RWPE1 (cell line): ENCODE measurements at places on chromosomes 3 and 15.

DNA sequence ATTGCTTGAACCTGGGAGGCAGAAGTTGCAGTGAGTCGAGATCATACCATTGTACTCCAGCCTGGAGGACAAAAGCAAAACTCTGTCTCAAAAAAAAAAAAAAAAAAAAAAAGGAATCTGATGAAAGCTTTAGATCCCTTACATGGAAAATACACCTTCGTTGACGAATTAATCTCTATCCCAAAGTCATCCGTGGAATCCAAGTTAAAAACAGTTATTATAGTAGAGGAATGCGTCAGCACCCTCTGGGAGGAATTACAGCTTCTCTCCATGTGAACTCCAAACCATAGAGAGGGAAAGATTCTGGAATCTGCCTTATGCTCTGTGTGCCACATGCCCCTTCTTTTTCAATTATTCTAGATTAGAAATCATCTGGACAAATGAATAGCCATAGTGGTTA lies 192.3 kb upstream of the C2CD4B start:
- no peak for DNase-seq

GRCh38 chr3:32160706-32161214 lies 54.3 kb downstream of the GPD1L start:
- no peak for DNase-seq

DNA sequence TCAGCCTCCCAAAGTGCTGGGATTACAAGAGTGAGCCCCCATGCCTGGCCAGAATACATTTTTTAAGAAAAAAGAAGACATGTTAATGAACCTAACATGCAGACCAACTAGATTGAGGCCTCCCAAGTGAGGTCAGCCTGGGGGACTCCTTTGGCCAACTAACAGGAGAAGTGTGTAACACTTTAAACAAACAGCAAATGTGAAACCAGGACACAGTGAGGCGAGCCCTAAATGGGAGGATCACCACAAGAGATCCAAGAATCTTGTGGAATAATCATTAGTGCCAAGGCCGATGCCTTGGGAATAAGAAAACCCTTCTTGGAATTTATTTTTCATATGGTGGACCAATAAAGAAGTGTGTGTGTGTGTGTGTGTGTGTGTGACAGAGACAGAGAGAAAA lies 73.9 kb downstream of the ATP10A start:
- no peak for DNase-seq

- no peak for DNase-seq
Measured at GRCh38 chr3:48747015-48747615, 30.1 kb upstream of the IP6K2 start.

GRCh38 chr15:29139072-29139471 lies 130.6 kb downstream of the NSMCE3 start:
- no peak for DNase-seq

GRCh38 chr3:128068156-128068620 lies 16.0 kb downstream of the SEC61A1 start:
- peak; percentile 43 for DNase-seq

GRCh38 chr3:106452096-106452495 lies 583.3 kb upstream of the CBLB start:
- DNase-seq: no peak

DNA sequence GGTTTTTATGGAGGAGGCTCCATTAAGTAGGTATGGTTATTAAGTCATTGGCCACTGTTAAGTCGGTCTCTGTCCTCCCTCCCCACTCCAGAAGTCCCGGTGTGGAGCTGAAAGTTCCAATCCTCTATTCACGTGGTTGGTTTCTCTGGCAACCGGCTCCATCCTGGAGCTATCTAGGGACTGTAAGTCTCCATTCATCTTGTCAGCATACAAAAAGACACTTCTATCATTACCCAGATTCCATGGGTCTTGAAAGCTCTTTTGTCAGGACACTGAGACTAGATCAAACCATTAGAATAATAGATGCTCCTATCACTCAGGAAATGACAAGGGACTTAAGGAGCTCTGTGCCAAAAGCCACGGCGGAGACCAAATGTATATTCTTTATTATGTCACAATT lies 110.3 kb downstream of the PIK3CB start:
- no peak for DNase-seq

DNA sequence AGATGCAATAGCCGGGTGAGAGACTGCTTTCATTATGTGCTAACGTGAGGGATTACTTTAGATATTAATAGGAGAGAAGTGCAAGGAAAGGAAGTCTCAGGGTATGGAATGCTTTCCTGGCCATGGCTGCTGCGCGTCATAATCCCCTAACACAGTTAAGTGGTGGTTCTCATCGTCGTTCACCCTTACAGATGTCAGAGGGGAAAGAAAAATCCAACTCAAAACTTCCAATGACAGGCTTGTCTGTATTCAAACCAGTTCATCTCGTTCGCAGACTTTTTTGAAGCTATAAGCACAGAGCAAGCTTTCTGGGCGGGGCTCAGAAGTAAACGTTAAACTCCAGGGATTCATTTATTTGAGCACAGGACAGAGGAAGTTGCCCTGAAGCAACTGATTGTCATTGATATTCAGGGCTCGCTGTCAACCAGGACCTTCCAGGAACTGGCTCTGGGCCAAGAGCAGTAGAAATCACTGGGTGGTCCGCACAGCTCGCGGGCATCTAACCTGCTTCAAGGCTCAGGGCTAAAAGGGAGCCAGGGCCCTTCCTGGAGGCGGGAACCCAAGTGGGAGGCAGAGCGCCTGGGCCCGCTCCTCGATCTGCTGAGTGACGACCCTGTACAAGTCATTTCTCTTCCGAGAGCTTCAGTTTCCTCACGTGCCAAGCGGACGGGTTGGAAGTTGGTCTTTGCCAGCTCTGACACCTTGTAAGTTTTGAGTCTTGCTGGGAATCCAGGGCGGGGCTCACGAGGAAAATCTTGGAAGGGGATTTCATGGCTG lies 1.1 kb upstream of the LPP start:
- DNase-seq: peak; percentile 51

GRCh38 chr15:39471785-39472574 lies 108.9 kb upstream of the THBS1 start:
- no peak for DNase-seq

DNA sequence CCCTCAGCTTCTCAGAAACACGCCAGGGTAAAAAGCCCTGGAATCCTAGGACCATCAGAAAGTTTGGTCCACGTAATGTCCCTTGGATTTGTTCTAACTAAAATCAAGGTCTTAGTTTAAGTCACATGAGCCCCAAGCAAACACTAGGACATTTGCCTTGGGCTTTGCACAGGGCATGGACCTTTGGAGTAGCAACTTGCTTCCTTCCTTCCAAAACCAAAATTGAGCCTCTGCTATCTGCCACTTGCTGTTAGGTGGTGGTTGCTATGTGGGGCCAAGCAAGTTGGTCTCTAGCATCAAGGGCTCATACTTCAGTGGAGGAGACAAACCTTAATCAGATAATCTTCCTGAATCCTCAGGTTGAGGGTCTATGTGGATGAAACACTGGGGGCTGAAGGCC lies 4.0 kb upstream of the DAG1 start:
- DNase-seq: no peak

DNA sequence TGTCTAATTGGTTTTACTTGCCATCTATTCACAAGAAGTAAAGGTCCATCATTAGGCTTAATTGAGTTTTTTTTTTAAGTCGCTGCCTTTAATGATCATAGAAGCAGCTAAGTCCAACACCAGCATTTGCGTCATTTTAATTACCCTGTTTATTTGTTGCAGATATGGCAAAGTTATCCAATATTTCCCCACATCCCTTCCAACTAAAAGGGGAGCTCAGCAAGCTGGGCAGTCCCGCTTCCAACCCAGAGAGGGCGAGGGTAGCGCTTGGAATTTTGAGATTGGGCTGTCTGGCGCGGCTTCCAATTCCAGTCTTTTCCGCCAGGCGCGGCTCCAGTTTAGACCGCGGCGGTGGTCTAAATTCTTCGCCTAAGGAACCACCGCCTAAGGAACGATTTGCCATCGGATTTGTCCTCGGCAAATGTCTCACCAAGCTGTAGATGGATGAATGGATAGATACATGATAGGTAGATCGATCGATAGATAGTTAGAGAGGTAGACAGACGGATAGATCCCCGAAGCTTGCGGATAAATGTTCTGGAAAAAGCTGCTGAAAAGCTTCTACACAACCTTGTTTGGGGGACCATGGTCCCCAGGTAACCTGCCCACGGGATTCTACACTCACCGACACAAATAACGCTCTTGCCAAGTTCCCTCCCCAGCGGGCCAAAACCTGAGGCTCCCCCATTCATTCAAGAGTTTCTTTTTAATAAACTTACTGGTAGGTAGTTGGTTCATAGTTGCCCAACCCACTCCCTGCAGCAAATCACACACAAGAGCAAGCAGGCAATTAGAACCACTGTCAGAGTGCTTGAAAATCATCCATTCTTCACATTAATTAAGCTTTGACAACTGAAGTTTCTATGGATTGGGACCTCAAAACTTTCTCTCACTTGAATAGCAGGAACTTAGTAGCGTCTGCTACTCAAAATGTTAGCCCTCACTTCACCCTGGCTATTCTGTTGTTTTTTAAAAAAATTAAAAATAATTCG lies 49.1 kb downstream of the ZIC4 start:
- DNase-seq: no peak

- DNase-seq: no peak
Measured at GRCh38 chr3:38365469-38366062, 19.0 kb downstream of the XYLB start.

DNA sequence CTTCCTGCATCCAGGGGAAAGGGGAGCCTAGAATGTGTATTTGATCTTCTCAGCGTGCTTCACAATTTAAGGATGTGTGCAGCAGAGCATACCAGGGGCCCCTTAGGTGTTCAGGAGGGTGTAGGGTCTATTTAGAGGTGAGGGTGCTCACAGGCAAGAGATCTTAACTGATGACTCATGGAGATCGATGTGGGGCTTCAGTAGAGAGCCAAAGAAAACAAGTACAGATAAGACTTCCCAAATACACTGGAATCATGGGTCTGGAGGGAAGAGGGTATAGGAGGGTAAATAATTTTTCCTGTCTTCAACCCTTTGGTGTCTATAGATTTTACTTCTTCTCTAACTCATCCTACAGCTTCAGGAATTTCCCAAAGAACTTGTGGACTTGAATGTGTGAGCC lies 170.2 kb upstream of the LRRC3B start:
- DNase-seq: no peak

GRCh38 chr3:122679882-122680474 lies 661 bp upstream of the PARP14 start:
- peak; percentile 8 for DNase-seq

DNA sequence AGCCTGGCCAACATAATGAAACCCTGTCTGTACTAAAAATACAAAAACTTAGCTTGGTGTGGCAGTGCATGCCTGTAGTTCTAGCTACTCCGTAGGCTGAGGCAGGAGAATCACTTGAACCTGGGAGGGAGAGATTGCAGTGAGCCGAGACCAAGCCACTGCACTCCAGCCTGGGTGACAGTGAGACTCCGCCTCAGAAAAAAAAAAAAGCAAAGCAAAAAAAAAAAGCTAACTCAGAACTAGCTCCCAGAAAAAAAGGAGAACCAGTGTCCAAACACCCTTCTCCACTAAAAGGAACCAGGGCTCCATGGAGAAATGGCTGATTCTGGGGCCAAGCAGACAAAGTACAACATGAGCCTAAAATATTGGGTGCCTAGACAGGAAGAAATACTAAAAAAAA lies 16.7 kb upstream of the CRTC3 start:
- DNase-seq: no peak

DNA sequence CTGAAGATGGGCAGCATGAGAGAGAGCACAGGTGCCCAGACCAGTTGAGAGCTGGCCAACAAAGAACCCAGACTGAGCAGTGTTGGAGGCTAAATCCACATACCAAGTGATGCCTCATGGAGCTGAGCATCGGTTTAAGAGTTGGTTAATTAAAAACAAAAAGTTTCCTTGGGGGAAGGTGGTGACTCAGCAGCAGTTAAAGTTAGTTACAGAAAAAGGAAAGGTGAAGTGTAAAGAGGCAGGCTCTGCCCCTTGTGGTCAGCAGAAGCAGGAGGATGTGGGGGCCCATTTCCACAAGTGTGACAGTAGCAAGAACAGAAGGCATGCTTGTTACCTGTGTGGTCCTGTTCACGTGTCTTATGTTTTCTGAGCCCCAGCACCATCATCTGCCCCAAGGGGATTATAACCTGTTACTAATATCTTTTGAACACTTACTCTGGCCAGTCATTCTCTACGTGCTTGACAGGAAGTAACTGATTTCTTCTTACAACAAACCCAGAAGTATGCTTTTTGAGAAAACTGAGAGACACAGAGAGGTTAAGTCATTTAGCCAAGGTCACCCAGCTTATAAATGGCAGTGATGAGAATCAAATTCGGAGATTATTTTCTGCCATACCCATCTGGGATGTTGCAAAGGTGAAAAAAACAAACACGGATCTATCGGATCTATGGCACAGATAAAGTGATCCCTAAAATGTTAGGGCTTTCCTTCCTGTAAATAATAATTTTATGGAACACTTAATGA lies 91.0 kb downstream of the EPHB1 start:
- DNase-seq: no peak

DNA sequence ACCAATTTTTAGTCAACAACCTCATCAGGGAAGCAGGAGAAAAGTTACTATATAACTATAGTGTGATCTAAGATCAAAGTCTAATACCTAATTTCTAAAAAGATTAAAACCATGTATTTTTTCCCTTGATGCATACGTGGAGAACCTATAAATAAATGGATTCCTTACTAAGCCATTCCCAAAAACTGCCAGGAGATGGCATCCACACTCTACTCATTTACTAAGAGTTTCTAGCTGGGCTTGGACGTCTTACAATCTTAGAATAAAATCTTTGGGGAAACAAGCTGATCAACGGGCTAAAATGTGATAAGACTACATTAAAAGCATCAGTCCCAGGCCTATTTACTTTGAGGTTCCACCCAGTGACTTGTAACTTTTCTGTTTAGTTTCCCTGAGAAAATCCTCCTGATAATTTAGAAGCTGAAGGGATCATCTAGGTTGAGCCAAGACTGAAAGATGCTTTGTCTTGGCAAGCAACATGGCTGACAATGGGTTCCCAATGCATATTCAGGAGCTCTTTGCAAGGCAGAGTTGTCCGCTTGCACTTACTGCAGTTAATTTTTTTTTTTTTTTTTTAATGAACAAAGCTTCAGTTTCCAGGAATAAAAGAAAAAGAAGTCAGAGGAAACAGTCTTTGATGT lies 85.5 kb upstream of the FGF12 start:
- DNase-seq: peak; percentile 27

GRCh38 chr15:31280831-31281216 lies 45.8 kb upstream of the KLF13 start:
- no peak for DNase-seq

- DNase-seq: no peak
Measured at GRCh38 chr3:10309736-10310135, 11.2 kb downstream of the SEC13 start.

DNA sequence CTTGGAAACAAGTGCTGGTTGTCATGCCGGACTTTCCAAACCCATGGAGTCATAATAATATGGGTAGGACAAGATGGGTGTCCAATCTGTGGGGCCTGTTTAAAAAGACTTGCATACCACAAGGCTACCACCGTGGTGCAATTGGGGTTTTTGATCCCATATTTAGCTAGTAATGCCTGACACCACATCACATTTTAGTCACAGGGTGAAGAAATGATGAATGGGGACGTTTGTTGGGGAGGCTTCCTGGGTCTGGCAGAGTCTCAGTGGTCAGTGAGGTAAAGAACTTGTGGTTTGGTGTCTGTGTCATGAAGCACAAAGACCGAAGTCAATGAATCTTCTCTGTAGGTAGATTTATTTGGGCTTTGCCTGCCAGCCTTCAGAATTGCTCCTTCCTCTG lies 31.0 kb downstream of the P3H2 start:
- no peak for DNase-seq
